ENCODE measurements at places on chromosomes 11 and 22.

DNA sequence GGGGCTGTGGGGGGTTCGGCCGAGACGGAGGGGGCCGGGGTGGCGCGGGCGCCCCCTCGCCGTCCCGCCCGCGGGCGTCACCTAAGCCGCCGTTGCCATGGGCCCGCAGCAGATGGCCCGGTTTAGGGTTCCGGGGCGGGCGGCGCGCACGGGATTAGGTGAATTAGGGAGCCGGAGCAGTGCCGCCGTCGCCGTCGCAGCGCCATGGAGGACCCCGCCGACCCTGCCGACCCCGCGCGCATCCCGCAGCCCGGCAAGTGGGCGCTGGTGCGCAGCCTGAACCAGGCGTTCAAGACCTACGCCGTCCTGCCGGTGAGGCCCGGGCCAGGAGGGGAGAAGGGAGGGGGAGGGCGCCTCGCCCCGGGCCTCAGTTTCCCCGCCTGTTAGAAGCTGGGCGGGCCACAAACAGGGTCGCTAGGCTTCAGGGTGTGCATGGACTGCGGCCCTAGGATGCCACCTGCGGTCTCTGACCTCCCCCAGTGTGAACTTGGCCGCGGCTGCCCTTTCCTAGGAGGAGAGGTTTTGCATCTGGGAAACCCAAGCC lies 10.1 kb downstream of the MYO7A start:
- no peak for DNase-seq

- no peak for DNase-seq
Observed at GRCh38 chr22:33529424-33530113, 390.7 kb downstream of the LARGE1 start.

DNA sequence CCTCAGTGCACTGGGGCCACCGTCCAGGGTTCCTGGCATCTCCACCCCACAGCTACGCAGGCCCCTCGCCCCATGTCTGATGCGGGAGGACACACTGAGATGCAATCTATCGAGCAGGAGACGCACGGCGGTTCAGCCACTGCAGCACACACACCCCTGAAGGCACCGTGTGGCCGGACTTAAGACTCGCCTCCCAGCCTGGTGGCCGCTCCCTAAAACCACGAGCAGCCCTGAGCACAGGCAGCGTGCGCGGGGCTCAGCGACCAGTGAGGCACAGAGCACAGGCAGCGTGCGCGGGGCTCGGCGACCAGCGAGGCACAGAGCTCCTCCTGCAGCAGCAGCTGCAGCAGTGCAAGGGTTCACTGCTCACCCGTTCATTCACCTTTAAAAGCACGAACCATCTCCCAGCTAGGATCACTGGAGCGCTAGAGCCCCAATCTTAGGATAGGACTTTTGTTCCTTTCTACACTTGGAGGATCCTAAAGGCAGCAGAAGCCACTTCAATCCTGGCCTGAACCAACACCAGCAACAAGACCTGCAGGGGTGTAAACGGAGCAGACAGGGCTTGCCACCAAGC lies 31.4 kb downstream of the TOLLIP start:
- DNase-seq, result no peak

GRCh38 chr11:79966592-79966991 lies 525.8 kb upstream of the TENM4 start:
- DNase-seq, result no peak

GRCh38 chr11:36012979-36013378 lies 69.1 kb downstream of the LDLRAD3 start:
- DNase-seq, result no peak

DNA sequence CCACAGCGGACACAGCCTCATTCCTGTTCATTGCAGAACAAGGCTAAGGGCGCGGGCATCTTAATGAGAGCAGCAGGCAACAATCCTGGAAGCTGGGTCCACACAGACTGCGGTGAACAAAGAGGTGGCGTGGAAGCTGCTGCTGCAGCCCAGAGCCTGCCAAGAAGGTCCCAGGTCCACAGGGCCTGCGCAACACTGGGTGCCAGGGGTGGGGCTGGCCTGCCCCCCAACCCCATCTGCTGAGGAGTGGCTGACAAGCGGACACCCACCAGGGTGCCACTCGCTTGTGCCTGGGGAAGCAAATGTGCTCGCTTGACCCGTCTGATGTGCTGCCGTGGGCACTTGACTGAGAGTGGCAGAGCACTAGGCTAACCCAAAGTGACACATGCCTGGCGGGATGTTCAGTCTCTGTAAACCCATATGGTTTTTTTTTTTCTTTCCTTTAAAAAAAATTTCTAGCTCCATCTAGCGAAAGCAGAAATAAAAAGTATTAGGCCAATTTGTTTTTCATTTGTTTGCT lies 83.2 kb upstream of the PITPNB start:
- DNase-seq, result no peak

DNA sequence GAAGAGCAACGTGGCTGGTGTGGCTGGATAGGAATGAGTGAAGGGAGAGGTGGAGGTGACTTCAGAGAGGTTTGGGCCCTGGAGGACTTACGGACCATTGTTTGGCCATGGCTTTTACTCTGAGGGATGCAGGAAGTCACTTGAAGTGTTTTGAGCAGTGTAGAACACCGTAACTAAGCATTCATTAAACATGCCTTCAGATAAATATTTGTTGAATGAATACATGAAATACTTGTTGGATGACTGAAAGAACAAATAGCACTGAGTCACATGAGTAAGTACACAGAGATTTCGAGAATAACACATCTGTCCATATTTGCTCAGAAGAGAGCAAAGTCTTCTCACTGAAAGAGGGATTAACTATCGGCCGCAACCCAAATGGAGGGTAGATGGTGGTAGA lies 182.7 kb upstream of the SNX19 start:
- DNase-seq, result no peak

DNA sequence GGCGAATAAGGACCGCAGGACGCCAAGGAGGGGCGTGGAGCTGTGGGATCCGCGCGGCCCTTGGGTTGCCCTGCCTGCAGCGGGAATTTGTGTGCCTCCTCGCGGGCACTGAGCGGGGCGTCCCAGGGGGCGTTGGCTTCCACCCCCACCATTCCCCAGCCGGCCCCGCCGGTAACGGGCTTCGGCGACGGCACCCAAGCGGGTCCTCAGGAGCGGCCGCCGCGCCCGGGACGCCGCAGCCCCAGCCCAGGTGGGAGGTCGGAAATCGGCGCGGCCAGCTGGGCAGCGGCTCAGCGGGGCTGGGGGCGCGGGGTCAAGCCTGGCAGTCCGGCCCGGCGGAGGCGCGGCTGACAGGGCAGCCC lies 320 bp downstream of the CLTCL1 start:
- DNase-seq, result no peak

All from stimulated activated CD4-positive, alpha-beta T cell treated with anti-CD3 and anti-CD28 coated beads, Interleukin-4, amount 100 ng/mL, for 4 hours (primary cell).